ENCODE measurements at places on chromosomes 11 and 22.

DNA sequence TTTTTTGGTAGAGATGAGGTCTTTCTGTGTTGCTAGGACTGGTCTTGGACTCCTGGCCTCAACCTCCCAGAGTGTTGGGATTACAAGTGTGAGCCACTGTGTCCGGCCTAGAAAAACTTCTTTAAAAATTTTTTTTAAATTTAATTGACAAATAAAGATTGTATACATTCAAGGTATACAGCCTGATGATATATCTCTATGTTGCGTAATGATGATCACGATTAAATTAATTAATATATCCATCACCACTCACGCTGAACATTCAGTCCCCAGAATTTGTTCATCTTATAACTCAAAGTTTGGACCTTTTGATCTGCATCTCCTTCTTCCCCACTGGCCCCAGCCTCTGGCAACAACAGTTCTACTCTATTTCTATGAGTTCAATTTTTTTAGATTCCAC is 27.2 kb downstream of the VSTM5 start:
- DNase-seq, result no peak

DNA sequence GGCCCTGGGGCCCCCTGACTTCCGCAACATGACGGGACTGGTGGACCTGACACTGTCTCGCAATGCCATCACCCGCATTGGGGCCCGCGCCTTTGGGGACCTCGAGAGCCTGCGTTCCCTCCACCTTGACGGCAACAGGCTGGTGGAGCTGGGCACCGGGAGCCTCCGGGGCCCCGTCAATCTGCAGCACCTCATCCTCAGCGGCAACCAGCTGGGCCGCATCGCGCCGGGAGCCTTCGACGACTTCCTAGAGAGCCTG is 992 bp downstream of the LRFN4 start:
- DNase-seq, result no peak

DNA sequence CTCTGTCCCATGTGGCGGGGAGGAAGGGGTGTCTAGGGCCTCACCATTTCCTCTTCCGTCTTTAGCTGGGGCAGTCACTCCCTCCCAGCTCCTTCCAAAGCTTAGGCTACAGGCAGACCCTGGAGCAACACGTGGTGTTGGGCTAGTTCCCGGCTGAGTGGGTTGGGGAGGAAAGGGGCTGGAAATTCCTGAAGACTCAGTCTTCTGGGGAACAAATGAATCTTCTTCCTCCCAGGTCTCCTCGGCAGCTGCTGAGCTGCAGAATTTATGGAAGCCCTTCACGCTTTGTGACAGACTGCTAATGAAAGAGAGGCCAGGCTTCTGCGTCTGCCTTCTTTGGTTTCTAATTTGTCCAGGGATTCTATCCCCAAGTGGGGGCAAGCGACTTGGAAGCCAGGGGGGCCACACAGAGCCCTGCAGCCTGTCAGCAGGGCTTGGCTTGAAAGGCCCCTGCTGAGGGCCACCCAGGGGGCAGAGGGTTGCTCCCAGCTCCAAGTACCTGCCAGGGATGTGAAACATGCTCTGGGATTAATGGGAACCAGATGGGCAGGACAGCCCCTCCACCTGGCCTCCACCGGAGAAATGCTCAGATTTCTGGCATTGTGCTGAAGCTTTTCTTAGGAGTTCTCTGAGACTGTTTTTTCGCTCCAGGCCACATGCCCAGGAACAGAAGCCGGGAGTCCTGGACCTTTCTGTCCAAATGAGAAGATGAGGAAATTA is 123.1 kb downstream of the PKNOX2 start:
- DNase-seq, result peak; percentile 91

GRCh38 chr22:22825213-22825593 is 62.4 kb upstream of the IGLL5 start:
- DNase-seq, result no peak

DNA sequence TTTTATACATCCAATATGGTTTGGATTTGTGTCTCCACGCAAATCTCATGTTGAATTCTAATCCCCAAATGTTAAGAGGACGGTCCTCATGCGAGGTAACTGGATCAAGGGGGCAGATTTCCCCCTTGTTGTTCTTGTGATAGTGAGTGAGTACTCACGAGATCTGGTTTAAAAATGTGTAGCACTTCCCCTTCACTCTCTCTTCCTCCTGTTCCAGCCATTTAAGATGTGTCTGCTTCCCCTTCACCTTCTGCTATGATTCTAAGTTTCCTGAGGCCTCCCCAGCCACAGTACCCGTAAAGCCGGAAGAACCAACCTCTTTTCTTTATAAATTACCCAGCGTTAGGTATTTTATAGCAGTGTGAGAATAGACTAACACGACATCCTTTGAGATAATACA is 98.6 kb downstream of the TTC28 start:
- DNase-seq, result no peak

DNA sequence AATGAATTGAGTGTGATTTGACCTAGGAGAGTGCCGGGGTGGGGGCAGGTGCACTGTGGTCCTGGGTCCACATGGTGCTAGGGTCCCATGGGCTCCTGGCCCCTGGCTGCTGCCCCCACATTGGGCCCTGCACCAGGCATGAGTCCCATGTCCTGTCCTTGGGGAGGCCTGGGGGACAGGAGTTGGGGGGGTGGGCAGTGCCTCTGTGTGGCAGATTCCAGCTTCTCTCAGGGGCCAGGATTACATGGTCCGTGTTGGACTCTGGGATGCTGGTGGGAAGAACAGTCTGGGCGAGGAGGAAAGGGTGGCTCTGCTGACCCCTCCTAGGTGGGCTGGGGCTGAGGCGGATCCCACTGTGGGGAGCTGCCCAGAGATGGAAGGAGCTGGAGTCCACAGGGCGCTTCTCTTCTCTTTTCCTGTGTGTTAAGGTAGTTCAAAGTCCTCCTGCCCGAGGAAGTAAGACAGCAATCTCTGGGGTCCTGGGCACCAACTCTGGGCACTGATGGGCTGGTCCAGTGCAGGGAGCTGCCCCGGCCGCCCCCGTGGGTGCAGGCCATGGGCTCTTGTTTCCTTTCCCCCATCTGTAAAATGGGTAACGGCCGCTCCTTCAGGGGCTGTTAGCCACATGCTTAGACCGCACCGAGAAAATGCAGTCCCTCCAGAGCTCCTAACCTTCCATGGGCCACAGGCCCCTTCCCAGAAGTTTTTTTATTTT is 19.8 kb downstream of the KCNQ1 start:
- DNase-seq, result no peak

DNA sequence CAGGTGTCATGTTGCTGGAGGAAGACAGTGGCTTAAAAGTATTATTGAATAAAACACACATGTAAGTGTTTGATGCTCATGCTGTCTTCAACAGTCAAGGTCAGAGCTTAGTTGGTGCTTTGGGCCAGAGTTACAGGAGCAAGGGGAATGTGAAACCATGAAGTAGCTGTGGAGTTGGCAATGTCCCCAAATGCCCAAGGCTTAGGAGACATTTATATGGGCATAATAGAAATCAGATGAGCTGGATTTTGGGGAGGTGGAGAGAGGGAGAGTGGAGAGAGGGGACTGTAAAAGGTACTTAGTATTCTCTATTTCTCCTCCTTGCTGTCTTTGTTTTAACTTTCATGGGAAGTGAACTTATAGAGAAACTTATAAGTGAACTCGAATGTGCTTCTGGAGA is 407.8 kb downstream of the ETS1 start:
- DNase-seq, result no peak

GRCh38 chr22:20319041-20319744 is 667 bp downstream of the DGCR6L start:
- DNase-seq, result no peak

GRCh38 chr22:39645532-39645931 is 75.0 kb downstream of the CACNA1I start:
- DNase-seq, result no peak

GRCh38 chr11:2576549-2576948 is 123.2 kb downstream of the KCNQ1OT1 start:
- DNase-seq, result peak; percentile 26

GRCh38 chr11:120712014-120712413 is 200.5 kb downstream of the GRIK4 start:
- DNase-seq, result no peak

GRCh38 chr11:68146704-68147474 is 25.7 kb upstream of the CHKA start:
- DNase-seq, result no peak

DNA sequence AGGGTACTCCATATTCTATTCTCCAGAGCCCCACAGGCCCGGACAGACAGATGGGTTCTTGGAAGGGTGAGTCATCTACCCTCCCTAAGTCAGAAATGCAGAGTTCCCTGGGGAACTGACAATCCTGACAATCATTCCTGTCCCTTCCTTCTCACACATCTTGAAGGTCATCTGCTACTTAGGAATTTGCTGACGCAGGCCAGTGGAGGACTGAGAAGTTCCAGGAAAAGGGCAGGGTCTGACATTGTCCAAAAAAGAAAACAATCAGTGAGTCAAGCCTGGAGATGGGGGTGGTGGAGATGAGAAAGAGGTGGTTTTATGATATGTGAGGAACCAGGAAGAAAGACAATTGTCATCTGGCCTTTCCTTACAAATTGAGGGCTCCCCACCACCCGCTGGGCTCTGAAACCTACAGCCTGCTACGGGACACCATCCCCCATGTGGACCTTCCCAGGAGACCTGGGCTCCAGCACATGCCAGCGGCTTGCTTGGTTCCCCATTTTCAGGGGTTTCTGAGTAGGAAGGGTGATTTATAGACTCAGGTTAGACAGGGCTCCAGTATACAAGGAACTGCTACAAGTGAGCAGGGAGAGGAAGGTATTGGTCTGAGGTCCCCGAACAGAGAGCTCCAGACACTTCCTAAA is 12.9 kb downstream of the CD59 start:
- DNase-seq, result no peak

- DNase-seq, result no peak
Observed at GRCh38 chr22:17825876-17826550, 51.7 kb upstream of the BID start.

GRCh38 chr11:326842-327580 is 6.4 kb upstream of the IFITM3 start:
- peak; percentile 70 for DNase-seq

GRCh38 chr22:45124176-45124847 is 39.4 kb upstream of the NUP50 start:
- DNase-seq, result no peak

DNA sequence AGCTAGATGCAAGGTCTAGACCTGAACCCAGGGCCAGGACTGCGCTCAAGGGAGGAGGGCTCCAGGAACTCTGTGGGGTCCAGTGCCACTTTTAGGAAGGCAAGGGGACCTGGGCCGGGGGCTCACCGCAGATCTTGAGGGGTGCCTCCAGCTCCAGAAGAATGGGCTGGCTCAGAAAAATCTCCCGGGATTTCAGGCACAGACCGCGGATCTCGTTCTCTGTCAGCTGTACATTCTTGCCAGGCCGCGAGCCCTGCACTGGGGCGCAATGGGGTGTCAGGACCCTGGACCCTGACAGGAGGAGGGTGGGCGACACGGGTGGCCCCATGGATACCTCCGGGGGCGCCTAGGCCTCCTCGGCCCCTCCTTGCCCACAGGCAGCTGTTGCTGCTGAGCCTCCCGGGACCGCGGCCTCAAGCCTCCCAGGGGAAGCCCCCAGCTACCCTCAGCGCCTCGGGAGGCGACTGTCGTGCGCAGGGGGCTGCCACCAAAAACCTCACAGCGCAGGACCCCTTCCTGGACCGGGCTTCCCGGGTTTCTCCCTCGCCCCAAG is 640 bp downstream of the PPP1CA start:
- no peak for DNase-seq

DNA sequence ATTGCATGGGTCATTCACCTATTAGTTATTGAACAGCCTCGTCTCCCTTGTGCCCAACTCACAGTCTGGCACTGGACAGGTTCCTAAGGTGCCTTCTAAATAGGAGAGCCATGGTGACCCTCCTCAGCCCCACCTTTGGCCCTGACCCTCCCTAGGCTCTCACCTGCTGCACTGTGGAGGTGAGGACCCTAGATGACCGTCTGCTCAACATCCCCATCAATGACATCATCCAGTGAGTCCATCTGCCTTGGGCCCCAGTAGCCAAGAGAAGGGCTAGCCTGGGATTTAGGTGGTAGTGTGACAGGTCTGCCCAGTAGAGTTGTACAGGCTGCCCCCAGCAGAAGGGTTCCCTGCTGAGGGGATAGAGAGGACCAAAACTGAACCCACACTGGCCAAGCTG is 13.6 kb downstream of the UCP2 start:
- DNase-seq, result no peak

DNA sequence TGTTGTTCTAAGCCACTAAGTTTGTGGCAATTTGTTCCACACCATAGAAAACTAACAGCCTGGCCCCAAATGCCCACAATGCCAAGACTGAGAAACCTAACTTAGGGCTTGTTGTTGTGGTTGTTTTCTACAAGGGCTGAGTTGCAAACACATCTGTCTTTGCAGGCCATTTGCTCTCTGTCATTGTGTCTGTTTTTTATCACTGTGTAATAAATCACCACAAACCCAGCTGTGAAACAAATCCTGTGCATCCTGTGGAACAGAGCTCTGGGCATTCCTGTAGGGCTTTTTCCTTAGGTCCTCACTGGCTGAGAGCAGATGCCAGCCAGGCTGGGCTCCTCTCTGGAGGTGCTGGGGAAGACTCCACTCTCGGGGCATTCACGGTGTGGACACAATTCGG is 15.7 kb upstream of the SYT8 start:
- DNase-seq, result no peak

DNA sequence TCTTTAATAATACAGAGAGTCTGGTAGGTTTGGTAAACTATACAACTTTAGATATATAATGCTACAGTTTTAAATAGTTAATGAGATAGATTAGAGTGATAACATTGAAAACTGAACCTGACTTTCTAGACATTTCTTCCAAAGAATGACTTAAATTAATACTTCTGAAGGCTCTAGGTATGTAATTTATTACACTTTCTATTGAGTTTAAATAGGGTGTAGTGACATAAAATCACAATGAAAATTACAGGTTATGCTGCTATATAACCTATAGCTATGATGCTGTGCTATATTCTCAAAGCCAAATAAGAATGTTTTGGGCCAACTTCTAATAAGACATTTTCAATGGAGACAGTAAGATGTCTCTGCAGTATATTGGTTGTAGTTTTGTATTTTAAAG is 7.7 kb downstream of the HIPK3 start:
- DNase-seq, result no peak

GRCh38 chr11:115939104-115939730 is 435.0 kb upstream of the CADM1 start:
- DNase-seq, result no peak

GRCh38 chr22:39524753-39525657 is 4.6 kb downstream of the ATF4 start:
- DNase-seq, result no peak

- no peak for DNase-seq
Observed at GRCh38 chr11:33691066-33691864, 9.4 kb downstream of the C11orf91 start.

GRCh38 chr11:28675183-28675582 is 567.0 kb downstream of the METTL15 start:
- DNase-seq, result no peak

DNA sequence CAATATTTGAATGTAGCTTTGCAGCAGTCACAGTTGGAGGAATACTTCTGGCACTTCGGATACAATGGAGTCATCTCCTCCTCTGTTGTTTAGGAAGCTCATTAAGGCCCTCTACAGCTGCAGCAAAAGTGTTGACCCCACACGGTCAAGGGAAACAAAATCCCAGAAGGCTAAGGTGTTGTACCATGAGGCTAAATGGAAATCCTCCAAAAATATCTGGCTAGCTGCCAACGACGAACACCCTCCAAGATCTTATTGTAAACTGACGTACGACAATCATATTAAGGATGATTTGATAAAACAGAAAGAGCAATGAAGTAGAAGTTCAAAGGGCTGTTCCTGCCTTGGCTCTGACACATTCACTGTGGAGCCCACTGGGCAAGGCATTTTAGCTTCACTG is 4.0 kb downstream of the POGLUT3 start:
- no peak for DNase-seq

- DNase-seq, result peak; percentile 86
Observed at GRCh38 chr11:76209973-76210930, 4.0 kb upstream of the WNT11 start.
